Ureter (tissue), 1 donor: ENCODE measurements at places on chromosomes 2 and 18. TPM values are rescaled to one million over a fixed set of nuclear protein-coding genes. Genes with fewer than 3 reads are reported as not detected.

GRCh38 chr2:29780906-29781305, 140.5 kb downstream of the ALK start:
- DNase-seq, result no peak

DNA sequence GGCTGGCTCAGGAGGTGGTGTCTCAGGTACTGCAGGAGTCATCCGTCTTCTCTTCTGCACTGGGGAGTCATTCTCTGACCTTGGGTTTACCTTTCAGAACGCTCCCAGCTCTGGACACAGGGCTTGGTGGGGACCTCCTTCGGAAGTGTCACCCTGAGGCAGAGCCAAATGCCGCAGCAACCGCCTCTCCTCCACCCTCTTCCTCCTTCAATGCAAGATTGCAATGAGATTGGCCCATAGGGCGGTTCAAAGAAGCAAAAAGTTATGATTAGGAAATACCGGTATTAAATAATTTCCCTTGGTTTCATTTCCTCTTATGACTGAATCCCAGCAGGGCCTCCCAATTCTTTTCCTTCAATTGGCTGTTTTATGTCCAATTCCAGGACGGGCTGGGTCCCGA, 178.8 kb downstream of the ACKR3 start:
- peak; percentile 67 for DNase-seq

The AOX1 gene
- 56.6 TPM for total RNA-seq

The EPAS1 gene
- 300 TPM for total RNA-seq
